ENCODE measurements at places on chromosomes 1 and 21.

GRCh38 chr1:23123528-23123927, 45.1 kb downstream of the LUZP1 start:
- no peak for DNase-seq

GRCh38 chr1:40627987-40628902, 37.2 kb downstream of the RIMS3 start:
- DNase-seq = no peak

GRCh38 chr1:116690849-116691406, 23.4 kb upstream of the IGSF3 start:
- no peak for DNase-seq

DNA sequence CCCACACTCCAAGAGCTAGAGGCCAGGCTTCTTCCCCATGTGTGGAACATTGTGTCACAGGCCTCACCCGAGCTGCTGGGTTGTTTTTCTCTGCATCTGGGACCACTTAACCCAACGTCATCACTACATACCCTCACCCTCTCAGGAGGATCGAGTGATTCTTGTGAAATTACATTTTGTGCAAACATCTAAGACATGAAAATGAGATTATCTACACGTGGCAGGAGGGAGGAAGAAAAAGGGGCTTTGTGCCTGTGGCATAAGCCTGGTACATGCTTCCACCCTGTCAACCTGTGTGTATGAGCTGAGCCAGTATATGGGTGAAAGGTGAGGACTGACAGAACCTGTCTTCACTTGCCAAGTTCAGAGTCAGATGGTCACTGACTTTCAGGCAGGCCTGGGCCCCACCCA, 1.6 kb downstream of the CPT2 start:
- DNase-seq = no peak

DNA sequence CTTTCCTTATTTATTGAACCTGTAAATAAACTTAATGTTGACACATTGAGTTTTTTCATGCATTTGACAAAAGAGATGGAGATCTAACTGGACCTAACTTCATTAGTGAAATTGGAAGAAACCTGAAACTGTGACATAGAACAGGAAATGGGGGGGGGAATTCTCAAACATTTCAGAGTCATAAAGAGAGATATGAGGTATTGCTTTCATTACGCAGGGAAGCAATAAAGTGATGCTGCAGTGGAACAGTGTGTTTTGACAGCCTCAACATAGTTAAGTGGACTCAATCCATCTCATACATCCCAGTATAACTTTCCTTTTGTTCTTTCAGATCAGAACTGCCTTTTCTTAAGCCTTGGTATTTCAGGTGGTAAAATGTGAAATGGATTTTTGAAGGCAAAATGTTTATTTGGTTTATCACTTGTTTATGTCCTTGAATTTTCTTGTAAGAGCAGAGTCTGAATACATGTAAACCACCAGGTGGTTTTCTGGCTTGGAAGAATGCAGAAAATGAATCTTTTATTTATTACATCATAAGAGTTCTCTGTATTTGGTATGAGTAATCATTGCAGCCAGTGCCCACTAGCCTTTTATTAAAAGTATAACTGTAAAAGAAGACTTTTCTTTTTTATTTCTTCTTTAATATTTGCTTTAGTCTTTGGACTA, 132.5 kb downstream of the ZNF326 start:
- no peak for DNase-seq

DNA sequence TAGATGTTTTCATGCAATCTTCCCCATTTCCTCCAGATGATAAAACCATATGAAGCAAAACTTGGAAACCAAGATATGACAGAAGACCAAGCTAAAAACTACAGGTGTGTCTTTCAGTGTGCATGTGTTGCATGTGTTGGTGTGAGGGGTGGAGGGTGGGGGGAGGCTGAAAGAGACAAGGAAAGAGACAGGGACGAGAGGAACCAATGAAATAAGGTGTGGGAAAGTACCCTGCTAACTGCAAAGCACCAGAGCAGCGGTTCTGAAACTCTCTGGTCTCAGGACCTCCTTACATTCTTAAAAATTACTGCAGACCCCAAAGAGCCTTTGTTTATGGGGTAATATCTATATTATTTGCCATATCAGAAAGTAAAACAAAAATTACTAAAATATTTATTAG, 87.4 kb upstream of the HIVEP3 start:
- no peak for DNase-seq

GRCh38 chr1:196858811-196859210, 29.0 kb upstream of the CFHR4 start:
- DNase-seq = no peak

DNA sequence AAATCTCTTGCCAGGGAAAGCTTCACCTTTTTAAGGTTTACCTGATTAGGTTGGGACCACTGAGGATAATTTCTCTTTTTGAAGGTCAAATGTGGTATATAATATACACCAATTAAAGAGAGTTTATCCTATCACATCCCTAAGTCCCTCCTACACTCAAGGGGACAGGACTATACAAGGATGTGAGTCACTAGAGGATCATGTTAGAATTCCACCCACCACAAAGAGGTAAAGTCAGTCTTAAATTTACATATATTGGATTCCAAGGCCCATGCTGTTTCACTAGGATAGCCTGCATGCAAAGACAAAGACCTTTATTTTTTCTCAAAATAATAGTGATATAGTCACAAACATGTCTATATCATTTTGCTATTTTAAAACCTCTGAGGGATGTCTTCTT, 164.4 kb downstream of the GIPC2 start:
- DNase-seq = no peak

- no peak for DNase-seq
Measured at GRCh38 chr1:67441183-67441582, 11.0 kb upstream of the SERBP1 start.
